ENCODE measurements at places on chromosomes 2 and 18.

- no peak for DNase-seq
Measured at GRCh38 chr18:58148954-58149471, 105.0 kb downstream of the NEDD4L start.

GRCh38 chr2:62292190-62292589 is 96.3 kb downstream of the B3GNT2 start:
- no peak for DNase-seq

DNA sequence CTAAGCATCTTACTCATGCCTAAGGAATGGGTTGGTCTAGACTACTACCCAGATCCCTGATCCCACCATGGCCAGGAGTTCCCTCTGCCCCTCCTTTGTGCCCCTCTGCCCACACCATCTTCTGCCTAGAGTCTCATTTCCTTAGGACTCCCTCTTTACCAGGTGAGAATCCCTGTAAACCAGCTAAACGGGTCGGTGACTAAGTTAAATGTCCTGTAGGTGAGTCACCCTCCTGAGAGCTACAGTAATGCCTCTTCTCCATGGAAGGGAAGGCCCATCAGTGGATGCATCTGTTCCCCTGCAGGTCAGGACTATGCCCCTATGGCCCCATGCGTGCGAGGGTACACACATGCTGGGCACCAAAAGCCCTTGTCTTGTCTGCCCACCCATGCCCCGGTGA is 25.4 kb downstream of the PTGR3 start:
- DNase-seq, result no peak

- no peak for DNase-seq
Measured at GRCh38 chr2:232537079-232537478, 2.4 kb upstream of the CHRNG start.

GRCh38 chr2:226999661-227000060 is 163.8 kb downstream of the RHBDD1 start:
- DNase-seq, result no peak

GRCh38 chr2:227515742-227516141 is 43.8 kb downstream of the AGFG1 start:
- DNase-seq, result no peak

DNA sequence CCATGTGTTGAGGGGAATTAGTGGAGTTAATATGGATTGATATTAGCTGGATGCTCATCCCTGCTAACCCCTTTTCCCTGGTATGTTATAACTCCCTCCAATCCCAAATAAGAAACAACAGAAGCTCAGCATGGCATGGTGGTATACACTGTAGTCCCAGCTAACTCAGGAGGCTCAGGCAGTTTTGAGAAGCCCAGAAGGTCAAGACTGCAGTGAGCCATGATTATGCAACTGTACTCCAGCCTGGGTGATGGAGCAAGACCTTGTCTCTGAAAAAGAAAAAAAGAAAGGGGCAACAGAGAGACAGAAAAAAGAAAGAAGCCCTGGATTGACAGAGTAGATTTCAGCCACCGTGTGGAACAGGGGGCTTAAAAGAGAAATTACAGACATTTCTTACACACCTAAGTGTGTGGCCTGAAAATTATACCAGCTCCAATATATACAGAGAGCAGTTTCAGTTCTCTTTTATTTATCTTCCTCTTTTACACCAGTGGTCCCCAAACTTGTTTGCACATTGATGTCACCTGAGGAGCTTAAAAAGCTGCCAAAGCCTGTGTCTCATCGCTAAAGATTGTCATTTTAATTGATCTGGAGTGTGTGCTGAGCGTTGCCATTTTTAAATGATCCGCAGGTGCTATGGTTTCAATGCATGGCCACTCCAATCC is 203.6 kb downstream of the UBE2E3 start:
- no peak for DNase-seq
